NCI-H524 (cell line): ENCODE measurements at places on chromosomes 3 and 15.

DNA sequence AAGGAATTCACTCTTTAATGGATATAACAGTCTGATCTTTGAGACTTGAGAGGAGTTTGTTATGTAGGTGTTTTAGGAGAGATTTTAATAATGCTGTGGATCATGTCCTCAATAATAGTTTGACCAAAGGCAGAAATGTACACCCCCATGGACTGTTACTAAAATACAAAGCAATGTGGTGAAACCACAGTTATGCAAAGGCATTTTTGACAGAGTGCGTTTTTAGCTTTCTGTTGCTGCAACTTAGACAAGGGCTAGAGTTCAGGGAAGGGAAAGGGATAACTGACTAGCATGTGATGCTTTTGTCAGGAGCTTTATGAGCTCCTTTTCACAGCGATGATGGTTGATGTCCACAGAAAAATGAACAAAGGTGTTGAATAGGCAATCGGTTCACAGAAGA, 3.6 kb upstream of the STARD5 start:
- no peak for DNase-seq

- no peak for DNase-seq
These were observed 186.8 kb downstream of the IL5RA start for GRCh38 chr3:2923390-2923789.

DNA sequence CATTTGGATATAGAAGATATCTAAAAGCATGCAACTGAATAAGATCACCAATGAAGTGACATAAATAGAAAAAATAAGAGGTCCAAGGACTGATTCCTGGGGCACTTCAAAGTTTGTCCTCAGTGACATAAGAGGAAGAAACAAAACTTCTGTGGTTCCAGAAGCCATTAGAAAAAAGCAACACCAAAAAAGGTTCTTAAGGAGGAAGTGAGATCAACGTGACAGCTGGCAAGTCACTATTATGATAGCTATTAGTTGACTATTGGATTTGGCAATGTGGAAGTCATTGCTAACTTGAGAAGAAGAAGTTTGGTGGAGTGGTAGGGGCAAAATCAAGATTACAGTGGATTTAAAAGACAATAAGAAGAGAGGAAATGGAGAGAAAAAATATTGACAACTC, 1098.3 kb downstream of the NAALADL2 start:
- no peak for DNase-seq

GRCh38 chr3:171122861-171123260, 96.3 kb upstream of the SLC2A2 start:
- DNase-seq: no peak

DNA sequence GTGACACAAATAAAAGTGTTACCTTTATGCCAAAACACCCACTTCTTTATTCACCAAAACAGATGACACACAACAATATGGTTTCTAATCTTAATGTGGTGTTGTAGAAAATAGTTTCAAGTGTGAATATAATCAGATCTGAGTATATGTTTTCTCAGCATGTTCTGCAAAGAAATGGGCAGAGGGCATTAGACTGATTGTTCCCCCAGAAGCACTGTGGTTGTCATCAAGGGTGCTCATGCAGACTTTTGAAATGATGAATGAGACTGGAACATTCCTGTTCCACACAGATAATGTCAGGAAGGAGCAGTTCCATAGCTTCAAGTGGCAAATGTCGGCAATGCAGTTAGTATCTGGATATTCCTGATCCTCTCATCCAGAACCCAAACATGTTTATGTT, 37.5 kb downstream of the GPR176 start:
- DNase-seq: no peak

- no peak for DNase-seq
These were observed 2.2 kb upstream of the KY start for GRCh38 chr3:134652886-134653630.

DNA sequence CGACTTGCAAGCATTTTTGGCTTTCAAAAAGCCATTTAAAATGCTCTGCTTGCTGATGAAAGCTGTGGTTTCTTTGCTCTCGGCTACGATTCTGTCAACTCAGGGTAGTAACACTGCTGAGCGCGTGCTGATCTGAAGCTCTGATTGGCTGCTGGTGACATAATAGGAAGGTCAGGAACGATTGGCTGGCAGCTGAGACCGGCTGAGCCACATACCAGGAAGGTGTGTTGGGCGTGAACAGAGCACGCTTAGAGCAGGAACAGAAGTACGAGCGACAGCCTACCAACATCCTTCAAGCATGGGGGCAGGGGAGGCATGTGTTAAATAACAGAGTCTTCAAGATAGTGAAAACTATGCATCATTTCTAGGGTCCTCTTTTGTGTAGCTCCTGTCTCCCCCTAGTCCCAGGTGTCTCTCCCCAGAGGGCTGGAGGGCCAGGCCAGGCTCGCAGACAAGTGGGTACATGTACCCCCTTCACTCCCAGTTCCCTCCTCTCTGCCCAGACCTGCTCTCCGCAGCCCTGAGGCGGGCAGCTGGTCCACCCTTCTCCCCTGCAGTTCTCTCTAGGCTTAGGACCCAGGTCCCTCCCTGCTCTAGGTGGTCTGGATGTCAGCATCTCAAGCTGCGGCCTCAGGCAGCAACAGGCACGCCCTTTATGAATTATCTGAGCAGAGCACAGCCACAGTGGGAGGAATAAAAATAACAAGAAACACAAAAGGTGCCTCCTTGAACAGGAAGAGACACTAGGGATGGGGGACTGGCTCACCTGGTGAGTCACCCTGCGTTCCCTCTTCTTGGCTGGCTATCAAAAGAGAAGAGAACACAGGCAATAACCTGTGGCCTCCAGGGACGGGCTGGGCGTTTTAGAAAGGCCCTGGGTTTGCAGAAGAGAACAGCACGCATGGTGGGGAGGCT, 76.0 kb downstream of the TAMM41 start:
- DNase-seq: no peak

DNA sequence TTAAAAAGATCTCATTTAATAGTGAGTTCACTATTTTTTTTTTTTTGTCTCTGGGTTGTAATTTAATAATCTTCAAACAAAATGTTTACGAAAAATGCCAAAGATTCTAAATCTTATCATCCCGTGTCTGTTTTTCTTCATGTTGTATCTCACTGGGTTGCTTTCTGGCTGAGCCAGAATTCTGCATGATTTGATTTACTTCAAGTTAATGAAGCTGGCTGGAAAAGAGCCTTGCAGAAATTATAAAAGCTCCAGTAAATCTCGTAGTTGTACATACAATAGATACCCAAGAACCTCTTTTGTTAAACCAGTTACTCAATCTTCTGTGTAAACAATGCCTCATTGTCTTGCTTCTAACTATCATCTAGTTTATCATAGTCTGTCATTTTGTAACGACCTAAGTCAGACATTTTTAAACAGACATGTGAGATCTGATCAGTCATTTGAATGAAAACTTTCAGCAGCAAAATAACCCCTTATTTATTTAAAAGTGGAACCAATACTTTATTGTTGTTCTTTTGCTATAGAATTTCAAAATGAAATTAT, 249.0 kb downstream of the MCTP2 start:
- DNase-seq: no peak

DNA sequence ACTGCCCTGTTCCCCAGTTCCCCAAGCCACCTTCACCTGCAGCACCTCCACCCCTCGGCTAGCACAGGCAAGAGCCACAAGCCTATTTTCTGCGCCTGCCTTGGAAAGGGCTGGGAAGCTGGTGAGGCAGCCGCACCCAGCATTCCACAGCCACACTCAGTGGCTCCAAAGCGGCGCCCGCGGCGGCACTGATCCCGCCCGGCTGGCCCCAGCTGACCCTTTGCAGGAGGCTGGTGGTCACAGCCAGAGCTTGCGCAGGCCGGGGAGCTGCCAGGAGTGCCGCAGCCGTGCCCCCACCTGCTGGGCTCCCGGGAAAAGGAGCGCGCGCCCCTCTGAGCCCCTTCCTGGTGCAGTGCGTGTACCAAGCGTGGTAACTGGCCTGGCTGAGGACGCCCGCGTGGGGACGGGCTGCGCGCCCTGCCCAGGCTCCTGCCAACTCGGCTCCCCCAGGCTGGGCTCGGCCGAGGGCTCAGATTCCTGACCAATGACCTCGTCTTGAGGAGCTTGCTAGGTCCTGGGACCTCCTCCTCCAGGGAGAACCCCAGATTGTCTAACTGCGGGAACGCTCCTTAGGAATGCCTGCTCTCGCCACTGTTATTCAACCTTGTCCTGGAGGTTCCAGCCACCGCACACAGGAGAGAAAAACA, 13.3 kb downstream of the GRAMD2A start:
- no peak for DNase-seq
